ENCODE measurements at places on chromosomes 6 and 20. TPM values are rescaled to one million over a fixed set of nuclear protein-coding genes. Genes with fewer than 3 reads are reported as not detected.

- H3K27ac ChIP-seq = no peak overlapping the region
- H3K36me3 ChIP-seq = no peaks in the 10 kb centered on the region
- no peaks in the 10 kb centered on the region for H3K27me3 ChIP-seq
- H3K4me3 ChIP-seq = no peak overlapping the region
- DNase-seq = no peak
- H3K4me1 ChIP-seq = no peaks in the 10 kb centered on the region
Observed at GRCh38 chr20:39164642-39165041, 202.5 kb downstream of the DHX35 start.

The FAM210B gene
- 17.9 TPM for total RNA-seq

The PRL gene
- not detected for total RNA-seq

DNA sequence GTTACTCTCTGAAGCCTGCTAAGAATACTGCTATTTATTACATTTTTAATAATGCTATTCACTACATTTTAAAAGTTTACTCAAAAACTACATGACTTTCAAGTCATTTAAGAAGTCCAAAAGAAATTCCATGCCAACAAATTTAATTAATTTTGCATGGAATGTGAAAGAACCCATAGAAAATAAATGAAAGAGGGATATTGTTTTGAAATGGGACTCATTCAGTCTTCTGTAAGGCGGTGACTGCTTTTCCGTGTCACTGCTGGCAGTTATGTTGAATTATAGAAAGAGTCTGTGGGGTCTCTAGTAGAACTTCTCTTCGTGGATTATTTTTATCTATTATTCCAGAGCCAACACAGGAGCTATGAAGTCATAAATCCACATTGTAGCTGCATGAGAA, 211.2 kb downstream of the LAMA2 start:
- H3K36me3 ChIP-seq = no peaks in the 10 kb centered on the region
- H3K4me1 ChIP-seq = no peaks in the 10 kb centered on the region
- no peak for DNase-seq
- H3K27me3 ChIP-seq = no peaks in the 10 kb centered on the region
- no peak overlapping the region for H3K27ac ChIP-seq

Data from ascending aorta (tissue), 2 donors.